ENCODE measurements at places on chromosomes 7 and 10.

DNA sequence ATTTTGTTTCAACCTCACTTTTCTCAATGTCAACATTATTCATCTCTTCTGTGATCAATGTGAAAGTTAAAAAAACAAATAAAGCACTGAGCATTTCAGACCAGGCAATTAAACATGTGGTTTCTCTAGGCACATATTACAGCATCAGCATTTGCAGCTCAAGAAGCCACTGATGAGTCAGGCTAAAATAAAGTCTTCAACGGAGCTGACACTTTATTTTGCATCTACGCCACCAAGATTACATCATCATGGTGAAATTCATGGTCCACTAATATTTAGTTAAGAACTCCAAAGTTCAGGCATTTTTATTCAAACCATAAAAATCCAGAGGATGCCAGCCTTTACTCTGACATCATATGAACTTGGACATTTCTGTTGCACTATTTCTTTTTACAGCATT is 33.0 kb downstream of the MAGI2 start:
- DNase-seq = peak; percentile 84

DNA sequence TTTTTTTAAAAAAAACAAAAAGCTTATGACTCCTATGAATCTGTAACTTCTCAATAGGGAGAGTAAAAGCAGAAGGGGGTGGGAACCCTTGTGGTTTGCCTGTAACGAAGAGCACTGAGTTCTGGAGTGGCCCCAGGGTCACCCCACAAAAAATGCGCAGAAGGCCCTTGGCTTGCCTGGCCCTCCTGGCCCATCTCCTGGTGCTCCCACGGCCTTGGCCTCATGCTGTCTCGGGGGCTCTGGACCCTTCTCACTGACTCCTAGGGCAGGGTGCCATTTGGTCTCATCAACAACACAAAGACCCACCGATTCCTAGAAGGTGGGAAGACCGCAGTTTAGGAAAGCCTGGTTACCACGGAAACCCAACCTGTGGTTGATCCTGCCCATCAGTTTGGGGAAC is 40.8 kb downstream of the ZNF467 start:
- no peak for DNase-seq

DNA sequence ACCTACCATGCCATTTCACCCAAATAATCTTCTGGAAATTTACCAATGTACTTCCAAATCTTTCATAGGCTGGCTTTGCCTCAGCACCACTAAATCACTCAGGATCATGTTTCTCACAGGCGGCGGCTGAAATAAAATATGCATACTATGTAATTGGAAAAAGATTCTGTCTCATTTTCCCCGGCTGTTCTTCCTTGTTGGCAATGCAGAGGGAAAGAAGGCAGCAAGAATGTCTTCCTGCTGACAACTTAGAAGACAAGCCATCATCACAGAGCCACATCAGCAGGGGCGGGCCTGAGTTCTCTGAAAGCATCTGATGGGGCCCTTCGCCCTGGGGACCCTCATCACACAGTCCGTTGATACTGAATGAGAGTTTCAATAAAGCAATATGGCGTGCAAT is 39.2 kb upstream of the COL1A2 start:
- peak; percentile 39 for DNase-seq

GRCh38 chr10:93573051-93573909 is 6.8 kb downstream of the FFAR4 start:
- no peak for DNase-seq

- no peak for DNase-seq
Measured at GRCh38 chr10:91944880-91945630, 21.5 kb downstream of the BTAF1 start.

- no peak for DNase-seq
Measured at GRCh38 chr10:23362069-23362830, 17.7 kb upstream of the C10orf67 start.
